ENCODE measurements at places on chromosomes 11 and 22.

DNA sequence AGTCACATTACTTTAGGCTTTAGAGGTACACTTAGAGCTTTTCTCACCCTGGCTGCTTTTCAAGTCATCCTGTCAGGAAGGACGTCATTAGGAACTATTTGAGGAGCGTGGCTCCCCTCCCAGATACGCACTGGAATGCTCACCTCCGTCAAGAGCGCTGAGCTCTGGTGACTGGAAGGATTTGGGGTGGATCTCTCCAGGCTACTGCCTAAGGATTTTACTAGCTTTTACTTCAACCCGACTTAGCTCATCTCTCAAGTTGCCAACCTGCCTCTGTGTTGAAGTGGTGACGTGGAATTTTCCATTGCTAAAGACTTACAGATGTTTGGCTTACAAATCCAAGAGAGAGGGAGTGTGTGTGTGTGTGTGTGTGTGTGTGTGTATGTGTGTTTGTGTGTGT lies 355.3 kb upstream of the CCDC90B start:
- no peak for DNase-seq

- DNase-seq: no peak
These were observed 1088.2 kb downstream of the TBC1D22A start for GRCh38 chr22:47850644-47851151.

- no peak for DNase-seq
These were observed 2.8 kb upstream of the CLCF1 start for GRCh38 chr11:67376063-67376820.

DNA sequence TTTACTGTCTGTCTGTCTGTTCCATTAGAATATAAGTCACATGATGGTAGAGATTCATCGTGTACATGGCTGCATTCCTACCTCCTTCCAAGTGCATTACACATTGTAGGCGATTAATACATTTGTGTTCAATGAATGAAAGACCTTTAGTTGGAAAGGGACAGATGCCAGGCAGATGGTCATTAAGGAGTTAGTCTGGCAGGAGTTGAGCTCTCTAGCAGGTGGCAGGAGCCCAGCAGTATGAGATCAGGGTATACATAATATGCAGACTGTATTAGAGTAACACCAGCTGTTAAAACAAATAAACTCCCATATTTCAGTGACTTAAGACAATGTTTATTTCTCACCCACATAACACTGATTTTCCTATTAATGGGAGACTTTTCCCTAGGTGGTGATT lies 147.7 kb upstream of the LARGE1 start:
- DNase-seq: no peak

- no peak for DNase-seq
These were observed 129.1 kb downstream of the APOL5 start for GRCh38 chr22:35846804-35847203.

DNA sequence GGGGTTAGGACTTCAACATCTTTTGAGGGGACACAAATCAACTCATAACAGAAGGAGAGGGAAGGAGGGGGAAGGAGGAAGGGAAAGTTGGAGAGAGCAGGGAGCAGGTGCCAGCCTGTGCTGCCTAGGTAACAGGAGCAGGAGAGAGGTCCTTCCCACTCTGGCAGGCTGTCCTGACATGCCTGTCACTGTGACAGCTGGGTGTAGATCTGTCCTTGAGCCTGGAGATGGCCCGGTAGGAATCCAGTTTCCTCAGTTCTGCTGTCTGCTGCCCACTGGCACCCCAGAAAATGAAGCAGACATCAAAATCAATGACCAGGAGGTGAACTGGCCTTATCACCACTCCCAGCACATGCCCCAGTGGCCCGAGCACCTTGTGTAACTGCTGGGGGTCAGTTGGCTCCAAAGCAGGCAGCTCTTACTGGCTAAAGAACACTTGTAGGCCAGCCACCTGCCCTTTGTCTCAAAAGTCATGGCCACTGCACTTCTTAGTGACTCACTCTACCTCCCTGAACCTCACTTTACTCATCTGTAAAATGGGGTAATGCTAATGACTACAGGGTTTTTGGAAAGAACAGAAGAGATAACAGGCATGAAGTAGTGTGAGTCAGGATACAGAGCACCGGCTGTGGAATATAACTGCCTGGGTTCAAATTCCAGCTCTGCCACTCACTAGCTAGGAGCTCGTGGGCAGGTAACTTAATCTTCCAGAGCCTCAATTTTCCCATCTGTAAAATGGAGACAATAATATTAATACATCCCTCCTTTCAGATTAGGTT lies 8.0 kb upstream of the TSPAN18 start:
- DNase-seq: no peak
